ENCODE measurements at places on chromosomes 11 and 22.

- no peak for DNase-seq
Measured at GRCh38 chr11:125263268-125263790, 98.8 kb downstream of the PKNOX2 start.

DNA sequence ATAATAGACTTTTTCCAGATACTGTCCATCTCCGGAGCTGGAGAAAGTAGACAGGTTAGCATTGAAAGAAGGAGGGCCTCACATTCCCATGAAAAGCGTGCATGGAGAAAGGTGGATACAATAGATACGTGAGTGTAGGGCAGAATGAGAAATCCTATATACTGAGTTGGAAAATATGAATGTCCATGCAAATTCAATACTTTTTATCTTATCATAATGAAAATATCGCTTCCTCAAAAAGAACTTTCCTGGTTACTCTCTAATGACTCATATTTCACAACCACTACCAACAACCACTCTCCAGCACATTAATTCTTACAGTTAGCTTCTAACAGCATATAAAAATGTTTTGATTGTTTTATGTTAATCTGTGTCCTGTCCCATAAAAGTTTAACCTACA lies 22.0 kb upstream of the MS4A6A start:
- DNase-seq, result no peak

- no peak for DNase-seq
Measured at GRCh38 chr11:24844406-24844805, 347.6 kb downstream of the LUZP2 start.

GRCh38 chr11:123093739-123094138 lies 31.8 kb upstream of the HSPA8 start:
- no peak for DNase-seq

DNA sequence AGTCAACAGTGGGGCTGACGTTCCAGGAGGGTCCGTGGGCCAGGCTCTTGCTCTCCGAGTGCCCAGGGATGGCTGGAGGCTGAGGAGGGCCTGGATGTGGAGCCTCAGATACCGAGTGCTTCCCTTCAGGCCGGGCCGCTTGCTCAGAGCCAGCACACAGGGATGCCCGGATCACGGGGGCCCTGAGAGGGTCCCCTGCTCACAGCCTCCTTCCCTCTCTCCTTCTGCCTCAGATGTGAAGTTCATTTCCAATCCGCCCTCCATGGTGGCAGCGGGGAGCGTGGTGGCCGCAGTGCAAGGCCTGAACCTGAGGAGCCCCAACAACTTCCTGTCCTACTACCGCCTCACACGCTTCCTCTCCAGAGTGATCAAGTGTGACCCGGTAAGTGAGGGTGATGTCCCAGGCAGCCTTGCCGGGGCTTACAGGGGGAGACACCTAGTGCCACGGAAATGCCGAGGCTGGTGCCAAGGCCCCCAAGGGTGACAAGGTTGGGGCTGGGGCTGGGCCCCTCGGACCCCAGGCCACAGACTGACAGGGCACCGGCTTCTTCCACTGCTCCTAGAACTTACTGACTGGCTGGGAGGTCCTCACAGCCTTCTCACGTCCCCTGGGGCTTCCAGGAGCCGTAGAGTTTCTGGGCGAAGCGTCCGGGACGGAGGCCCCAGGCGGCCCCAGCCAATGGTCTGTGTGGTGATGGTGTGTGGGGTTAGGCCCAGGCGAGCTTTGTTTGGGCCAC lies 7.0 kb downstream of the CCND1 start:
- DNase-seq, result no peak

Measured in stimulated activated CD4-positive, alpha-beta T cell treated with anti-CD3 and anti-CD28 coated beads, Interleukin-15, amount 100 ng/mL, for 1 hour (primary cell).